CD4-positive, alpha-beta T cell treated with Interleukin-17A for 1 hour (primary cell): ENCODE measurements at places on chromosomes 6 and 20.

- no peak for DNase-seq
Measured at GRCh38 chr6:38676236-38676973, 26.5 kb downstream of the GLO1 start.

- DNase-seq, result no peak
Measured at GRCh38 chr6:77040568-77041195, 422.6 kb downstream of the HTR1B start.

GRCh38 chr6:34476921-34477320, 11.0 kb downstream of the PACSIN1 start:
- DNase-seq, result no peak

GRCh38 chr6:52550014-52550575, 26.8 kb downstream of the TRAM2 start:
- no peak for DNase-seq
